ENCODE measurements at places on chromosomes 7 and 10.
A peak's percentile ranks its signal among the peaks of the same experiment; 100 is the strongest.

- DNase-seq = no peak
Measured at GRCh38 chr7:76514926-76515771, 4.8 kb downstream of the UPK3B start.

DNA sequence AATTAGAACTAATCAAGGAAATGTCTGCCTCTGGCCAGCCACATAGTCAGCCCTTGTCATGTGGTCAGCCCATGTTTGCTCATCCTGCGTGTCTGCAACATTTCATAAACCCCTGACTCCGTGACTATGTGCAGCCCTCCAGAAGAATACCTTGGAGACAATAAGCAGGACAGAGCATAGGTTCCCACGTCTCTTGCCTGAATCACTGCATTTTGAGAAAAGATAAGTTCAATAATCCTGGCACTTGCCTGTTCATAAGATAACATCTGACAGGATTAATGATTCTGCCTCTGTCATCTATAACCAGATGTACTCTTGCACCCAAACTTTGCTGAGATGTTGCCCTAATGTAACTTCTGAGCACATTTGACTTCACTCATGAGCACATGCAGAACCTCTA lies 78.4 kb downstream of the AKR1D1 start:
- no peak for DNase-seq

DNA sequence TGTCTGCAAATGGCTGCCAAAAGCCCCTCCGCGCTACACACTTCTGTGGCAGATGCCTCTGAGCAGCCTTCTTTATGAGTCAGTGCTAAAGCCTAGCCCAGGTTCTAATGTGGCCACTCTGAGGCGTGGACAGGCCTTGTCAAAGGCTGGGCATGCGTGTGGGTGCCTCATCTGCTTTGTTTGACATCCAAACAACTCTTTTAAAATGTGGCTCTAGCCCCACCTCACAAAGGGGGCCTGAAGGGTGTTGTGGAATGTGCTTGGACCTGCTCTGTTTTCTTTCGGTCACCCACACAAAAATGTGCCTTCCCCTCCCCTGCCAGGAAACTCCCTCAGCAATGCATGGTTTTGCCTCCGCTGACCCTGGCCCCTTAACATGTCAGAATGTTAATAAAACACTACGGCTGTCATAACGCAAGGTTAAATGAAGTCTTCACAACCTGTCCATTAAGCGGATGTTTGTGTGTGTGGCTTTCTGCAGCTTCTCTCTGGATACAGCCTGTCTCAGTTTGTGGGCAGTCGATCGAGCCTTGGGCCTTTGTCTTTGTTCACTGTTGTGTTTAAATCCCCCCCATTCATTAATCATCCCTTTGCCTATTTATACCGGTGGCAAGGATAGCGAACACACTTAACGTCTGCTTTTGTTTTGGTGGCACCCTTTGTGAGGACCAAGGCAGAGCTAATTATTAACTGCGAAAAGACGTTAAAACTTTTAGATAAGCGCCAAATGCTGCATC lies 718.9 kb downstream of the LRMDA start:
- DNase-seq = no peak

- no peak for DNase-seq
Measured at GRCh38 chr7:30114536-30115238, 20.1 kb upstream of the MTURN start.

- DNase-seq = no peak
Measured at GRCh38 chr10:91206427-91206826, 14.0 kb upstream of the PCGF5 start.

- DNase-seq = peak; percentile 68
Measured at GRCh38 chr7:30412782-30413504, 65.6 kb downstream of the NOD1 start.

GRCh38 chr10:83083831-83084230 lies 1055.5 kb upstream of the GHITM start:
- DNase-seq = no peak

DNA sequence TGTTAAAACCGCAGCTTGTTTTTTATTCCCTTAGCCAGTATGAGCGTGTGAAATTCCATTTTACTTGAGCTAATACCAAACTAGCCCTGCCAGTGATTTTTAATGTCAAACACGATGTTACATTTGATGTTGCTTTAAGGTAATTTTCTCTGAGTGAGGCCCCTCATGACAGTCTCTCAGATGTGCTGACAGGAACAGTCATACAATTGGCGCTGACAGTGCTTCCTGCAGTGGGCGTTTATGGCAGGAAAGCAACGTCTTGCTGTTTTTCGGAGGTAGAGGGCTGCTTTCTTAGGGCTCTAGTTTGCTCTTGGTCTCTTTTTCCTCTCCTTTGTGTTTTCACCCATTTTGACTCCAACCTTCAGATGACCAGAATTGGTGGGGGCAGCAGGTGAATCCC lies 19.3 kb downstream of the PON1 start:
- DNase-seq = no peak

DNA sequence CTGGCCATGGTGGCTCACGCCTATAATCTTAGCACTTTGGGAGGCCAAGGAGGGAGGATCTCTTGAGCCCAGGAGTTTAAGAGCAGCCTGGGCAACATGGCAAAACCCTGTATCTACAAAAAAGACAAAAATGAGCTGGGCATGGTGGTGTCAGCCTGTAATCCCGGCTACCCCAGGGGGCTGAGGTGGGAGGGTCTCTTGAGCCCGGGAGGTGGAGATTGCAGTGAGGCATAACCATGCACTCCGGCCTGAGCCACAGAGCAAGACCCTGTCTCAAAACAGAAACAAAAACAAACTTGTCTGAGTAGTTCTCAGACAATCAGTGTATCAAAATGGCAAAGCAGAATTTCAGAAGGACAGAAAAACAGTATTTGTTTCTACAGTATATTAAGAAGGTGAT lies 45.2 kb upstream of the BPGM start:
- no peak for DNase-seq
